ENCODE measurements at places on chromosomes 12 and 14. TPM values are rescaled to one million over a fixed set of nuclear protein-coding genes. Genes with fewer than 3 reads are reported as not detected.

KRT85 gene
- total RNA-seq = not detected

LTB4R2 gene
- 1.2 TPM for total RNA-seq

POTEG gene
- total RNA-seq = not detected

PROX2 gene
- not detected for total RNA-seq

EPYC gene
- total RNA-seq = not detected

TCL1A gene
- total RNA-seq = not detected

APPL2 gene
- total RNA-seq = 20.7 TPM

CCDC175 gene
- not detected for total RNA-seq

CELA1 gene
- 0.26 TPM for total RNA-seq

TSPAN11 gene
- 4.9 TPM for total RNA-seq

DNA sequence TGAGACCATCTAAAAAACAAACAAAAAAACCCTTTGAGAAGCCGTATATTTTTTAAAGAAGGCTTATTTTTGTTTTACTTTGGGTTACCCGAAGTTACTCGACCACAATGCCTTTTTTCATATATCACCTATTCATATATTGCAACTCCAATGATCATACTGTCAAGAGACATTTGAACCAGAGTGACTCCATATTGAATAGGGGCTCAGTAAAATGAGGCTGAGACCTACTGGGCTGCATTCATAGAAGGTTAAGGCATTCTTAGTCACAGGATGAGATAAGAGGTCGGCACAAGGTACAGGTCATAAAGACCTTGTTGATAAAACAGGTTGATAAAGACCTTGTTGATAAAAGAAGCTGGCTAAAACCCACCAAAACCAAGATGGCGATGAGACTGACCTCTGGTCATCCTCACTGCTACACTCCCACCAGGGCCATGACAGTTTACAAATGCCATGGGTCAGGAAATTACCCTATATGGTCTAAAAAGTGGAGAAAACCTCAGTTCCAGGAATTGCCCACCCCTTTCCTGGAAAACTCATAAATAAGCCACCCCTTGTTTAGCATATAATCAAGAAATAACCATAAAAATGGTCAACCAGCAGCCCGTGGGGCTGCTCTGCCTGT, 50.0 kb upstream of the PKP2 start:
- no peak for DNase-seq

DNA sequence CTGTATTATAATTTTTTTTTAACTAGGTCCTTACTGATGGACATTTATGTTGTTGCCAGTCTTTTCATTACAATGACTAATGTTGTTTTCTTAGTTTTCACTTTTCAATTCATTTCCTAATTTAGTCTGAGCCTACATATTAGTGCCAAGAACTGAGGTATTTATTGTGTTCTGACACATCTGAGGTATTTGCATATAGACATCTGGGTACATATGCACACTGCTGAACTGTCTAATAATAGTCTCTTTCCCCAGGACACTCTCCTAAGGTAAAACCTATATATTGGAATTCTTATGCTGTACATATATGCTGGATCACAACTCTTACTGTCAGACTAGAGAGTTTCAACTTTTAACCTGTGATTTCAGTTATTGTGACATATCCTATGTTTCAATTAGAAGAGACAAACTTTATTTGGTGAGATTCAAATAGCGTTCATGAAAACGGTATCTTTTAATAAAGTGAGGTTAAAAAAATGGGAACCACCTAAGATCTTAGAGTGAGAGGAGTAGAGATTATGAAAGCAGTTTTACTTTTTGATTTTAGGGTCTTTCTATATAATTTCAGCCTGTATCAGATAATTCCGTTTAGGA, 263.2 kb downstream of the RAD51B start:
- DNase-seq = no peak

GRCh38 chr14:81982046-81982445, 448.4 kb upstream of the SEL1L start:
- DNase-seq = no peak

DNA sequence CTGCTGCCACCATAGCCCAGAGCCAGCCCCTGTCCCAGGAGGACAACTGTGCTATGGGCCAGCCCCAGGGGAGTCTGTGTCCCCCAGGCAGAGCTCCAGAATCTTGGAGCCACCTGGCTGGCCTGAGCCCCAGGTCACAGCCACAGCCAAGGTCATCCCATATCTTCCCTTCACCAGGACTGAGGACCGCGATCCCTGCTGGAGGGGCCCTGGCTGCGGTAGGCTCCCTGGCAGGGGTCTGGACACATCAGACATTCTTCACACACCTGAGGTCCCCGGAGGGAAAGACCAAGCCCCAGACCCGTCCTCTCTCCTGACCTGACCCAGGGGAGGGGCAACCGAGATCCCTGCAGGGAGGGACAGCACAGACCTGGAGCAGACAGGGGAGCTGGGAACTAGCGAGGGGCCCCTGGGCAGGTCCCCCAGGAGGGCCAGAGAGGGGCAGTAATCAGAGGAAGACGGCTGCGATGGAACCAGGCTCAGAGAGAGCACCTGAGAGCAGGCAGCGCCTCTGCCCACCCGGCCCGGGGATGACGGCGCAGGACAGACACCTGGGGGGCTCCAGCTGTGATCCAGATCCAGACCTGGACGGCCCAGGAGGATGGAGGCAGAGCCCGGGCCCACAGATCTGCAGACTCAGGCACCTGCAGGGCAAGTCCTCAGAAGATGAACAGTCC, 103.2 kb upstream of the EIF5 start:
- no peak for DNase-seq

- DNase-seq = no peak
These were observed 369.6 kb downstream of the ATP23 start for GRCh38 chr12:58310809-58311622.

GRCh38 chr14:92099802-92100201, 6.6 kb downstream of the ATXN3 start:
- no peak for DNase-seq

DNA sequence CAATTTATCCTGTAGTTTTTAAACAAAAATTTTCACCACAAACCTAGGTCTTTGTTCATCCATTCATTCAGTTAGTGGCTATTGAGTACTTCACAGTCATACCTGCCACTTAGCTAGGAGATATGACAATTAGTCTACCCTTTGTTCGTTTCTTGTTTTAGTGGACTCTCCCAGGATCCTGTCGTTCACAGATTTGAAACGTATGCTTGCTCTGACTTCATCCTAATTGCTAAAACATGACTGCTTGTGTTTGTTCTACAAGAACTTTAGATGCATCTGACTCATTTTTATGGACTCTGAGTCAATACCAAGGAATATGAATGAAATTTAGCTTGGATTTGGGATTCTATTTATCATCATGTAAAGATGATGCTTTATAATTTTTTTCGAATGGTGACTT, 69.5 kb downstream of the TBC1D30 start:
- DNase-seq = no peak

DNA sequence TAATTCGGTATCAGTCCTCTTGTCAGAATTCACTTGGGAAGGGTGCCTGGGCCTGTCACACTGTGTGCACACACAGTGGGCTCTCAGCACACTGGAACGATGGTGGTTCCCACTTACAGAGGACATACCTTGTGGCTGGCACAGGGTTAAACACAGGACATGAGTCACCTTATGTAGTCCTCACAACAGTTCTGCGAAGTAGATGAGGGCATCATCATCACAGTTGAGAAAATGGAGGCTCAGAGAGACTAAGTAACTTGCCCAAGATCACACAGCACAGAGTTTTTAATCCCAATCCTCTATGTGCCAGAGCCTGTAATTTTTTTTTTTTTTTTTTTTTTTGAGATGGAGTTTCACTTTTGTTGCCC, 90.7 kb downstream of the NINJ2 start:
- DNase-seq = no peak

DNA sequence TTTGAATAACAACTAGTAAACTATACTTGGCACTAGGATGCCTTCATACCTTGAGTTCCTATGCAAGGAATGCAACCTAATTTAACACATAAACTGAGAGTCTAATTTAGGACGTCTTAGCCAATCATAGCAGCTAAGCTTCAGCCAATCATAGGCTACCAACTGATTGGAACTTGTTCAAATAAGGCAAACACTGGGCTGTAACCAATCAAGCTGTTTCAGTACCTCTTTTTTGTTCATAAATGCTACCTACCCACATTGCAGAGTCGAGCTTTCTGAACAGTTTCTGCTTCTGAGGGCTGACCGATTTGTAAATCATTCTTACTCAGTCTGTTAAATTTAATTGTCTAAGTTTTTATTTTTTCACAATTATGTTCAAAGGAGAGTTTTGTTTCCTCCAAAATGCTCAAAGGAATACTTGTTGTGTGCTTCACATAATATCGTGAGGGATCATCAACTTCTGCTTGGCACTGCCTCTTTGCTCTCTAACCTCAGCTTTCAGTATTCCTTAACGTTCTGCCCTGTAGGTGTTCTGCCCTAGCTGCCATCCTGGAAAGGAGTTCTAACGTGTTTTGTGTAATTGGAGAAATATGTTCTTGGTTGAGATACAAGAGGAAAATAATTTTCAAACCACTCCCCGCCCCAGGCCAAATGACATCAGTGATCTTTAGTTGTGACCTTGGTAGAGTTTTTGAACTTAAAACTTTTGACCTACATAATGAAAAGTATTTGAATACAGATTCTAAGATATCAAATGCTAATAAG, 380.4 kb upstream of the MIS18BP1 start:
- DNase-seq = no peak

GRCh38 chr14:58151133-58152013, 640 bp downstream of the ARMH4 start:
- no peak for DNase-seq

GRCh38 chr14:77111021-77111420, 13.0 kb downstream of the CIPC start:
- no peak for DNase-seq

DNA sequence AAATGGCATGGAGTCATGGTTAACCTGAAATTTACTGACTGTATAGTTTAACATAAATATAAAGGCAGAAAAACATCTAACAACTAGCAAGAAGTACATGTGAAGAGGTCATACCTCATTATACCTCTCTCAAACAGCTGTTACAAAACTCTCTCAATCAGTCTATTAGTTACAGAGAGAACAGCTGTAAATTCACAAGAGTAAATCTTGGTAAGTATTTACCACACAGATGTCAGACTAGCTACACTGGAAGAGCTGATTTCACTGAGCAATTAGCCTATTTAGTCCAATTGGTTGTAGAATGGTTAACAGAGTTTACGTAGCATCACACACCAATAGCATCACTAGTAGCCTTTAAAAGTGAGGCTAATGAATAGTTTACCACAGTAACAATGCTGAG, 463.4 kb upstream of the USP15 start:
- no peak for DNase-seq

DNA sequence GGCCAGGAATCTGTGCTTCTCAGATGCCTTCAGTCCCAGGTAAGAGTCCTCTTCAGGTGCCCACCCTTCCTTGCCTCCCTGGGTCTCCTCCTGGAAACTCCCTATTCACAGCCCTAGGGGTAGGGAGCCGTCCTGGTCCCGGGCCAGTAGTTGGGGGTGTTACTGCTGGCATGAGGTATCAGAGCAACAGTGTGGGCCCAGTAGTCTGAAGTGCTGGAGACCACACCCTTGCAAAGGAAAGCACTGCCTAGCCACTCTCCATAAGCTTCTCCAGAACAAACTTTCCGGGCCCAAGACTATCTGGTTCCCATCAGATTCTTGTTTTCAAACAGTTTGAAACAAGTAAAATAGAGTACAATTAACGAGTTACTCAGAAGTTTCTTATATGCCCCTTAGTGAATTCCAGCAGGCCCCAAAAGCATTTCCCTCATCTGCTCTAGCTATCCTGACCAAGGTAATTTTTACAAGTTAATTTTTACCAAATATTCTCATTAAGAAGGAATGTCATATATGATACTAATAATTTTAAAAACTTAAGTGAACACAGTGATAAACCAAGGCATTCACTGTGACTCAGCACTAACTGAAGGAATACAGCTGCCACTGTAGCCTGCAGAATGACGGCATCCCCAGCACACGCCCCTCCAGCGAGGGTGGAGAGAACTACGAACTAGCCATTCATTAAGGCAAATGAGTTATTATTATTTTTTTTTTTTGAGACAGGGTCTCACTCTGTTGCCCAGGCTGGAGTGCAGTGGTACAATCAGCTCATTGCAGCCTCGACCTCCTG, 49.4 kb downstream of the MOK start:
- peak; percentile 87 for DNase-seq

DNA sequence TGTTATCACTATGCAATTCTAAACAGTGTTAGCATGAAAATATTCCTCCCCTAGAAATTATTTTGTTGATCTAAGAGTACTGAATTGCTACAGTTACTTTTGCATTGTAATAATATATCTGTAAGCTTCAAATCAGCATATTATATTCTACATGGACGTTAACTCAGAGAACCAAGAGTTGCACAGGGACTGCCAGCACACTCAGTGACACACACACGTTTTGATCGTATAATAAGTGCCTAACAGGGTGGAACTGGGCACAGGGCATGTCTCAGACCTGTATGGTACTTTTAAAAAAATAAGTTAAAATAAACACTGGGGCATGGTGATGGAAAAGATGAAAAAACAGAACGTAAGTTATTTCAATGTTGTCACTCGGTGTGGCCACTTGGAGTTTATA, 451.6 kb downstream of the RGS6 start:
- DNase-seq = no peak

DNA sequence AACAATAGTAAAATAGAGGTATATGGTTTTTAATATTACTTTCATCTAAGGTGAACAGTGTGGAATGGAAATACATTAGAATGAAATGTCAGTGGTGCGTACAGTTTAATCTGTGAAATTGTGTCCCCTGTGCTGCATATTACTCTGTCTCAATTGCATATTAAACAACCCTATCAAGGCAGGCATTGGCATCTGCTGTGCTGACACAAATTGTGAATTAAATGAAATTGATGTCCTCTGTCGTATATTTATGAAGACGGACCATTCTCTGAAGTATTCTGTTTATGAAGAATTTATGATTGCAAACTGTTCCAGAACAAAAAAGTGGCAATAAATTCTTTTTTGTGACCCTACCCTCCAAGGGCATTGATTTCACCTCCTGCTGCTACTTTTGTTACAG, 204.4 kb upstream of the NPAS3 start:
- DNase-seq = no peak

- DNase-seq = peak; percentile 63
These were observed 96.2 kb upstream of the HSPB8 start for GRCh38 chr12:119082496-119082895.

DNA sequence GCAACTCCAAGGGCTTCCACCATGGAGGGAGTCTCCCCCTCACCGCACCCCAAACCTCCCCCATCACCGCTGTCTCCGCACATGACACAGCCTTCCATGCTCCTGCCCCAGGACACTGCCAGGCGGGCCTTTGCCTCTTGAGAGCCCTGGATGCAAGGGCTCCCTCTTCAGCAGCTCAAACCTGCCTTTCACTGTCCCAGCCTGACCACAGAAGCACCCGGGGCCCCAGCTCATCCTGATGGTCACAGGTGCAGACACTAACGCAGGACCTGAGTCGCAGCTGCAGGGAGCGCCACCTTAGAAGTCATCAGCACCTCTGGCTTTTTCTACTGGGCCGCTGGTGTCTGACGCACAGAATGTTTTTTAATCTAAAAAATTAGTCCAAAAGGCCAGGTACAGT, 54.0 kb downstream of the SYNE3 start:
- DNase-seq = no peak
